ENCODE measurements at places on chromosomes 5 and 9.

GRCh38 chr5:157475432-157475831, 15.4 kb downstream of the NIPAL4 start:
- DNase-seq: no peak

GRCh38 chr9:76784881-76785280, 20.6 kb downstream of the PCA3 start:
- no peak for DNase-seq

- no peak for DNase-seq
These were observed 87.9 kb downstream of the SLC1A3 start for GRCh38 chr5:36694351-36694750.

- no peak for DNase-seq
These were observed 37.4 kb downstream of the CPEB4 start for GRCh38 chr5:173925449-173926071.

DNA sequence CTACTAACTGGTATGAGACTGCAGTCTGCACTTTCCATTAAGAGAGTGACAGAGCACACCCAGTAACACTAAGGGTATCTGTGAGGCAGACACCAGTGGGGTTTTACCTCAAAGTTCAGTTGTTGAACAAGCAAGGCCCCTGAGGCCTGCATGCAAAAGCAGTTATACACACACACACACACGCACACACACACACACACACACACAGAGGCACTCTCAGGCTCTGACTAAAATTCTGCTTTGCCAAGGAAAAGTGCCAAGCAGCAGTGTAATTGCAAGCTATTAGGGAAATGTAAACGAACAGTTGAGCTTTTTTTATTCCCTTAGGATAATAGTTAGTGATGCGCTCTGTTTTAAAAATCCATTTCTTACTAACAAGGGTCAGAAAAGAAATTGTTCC, 377.1 kb downstream of the SPOCK1 start:
- DNase-seq: no peak

DNA sequence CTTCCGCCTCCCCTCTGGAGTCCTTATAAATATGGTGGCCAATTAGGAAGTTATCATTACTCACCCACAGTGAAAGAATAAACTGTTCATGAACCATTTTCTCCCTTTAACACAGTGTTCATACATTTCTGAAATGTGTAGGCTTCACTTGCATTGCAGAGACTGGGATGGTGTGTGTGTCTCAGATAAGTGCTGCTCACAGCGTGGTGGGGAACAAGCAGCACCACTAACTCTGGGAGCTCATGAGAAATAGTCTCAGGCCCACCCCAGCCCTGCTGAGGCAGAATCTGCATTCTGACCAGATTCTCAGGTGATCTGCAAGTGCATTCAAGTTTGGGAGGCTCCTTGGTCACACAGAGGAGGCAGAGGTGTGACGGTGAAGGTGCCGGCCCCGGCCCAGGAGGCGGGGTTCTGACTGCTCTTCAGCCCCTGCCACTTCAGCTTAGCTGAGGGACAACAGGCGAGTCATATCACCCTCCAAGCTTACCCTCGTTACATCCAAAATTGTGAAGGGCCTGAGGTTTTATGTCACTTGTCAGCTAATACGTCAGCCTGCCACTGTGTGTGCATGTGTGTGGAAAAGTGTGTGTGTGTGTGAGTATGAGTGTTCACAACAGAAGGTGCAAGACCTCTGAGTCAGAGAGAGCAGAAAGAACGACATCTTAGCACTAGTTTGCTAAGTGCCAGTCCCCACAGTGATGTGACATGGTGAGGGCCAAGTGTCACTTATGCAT, 34.7 kb downstream of the DAP start:
- no peak for DNase-seq

- no peak for DNase-seq
These were observed 67.1 kb upstream of the CDK20 start for GRCh38 chr9:88041447-88041846.

GRCh38 chr5:38078161-38078560, 180.2 kb upstream of the EGFLAM start:
- no peak for DNase-seq

GRCh38 chr9:131818089-131818488, 78.2 kb upstream of the RAPGEF1 start:
- no peak for DNase-seq

GRCh38 chr5:4674166-4674565, 466.0 kb upstream of the ADAMTS16 start:
- no peak for DNase-seq

GRCh38 chr5:88256872-88257271, 11.8 kb downstream of the TMEM161B start:
- DNase-seq: no peak

DNA sequence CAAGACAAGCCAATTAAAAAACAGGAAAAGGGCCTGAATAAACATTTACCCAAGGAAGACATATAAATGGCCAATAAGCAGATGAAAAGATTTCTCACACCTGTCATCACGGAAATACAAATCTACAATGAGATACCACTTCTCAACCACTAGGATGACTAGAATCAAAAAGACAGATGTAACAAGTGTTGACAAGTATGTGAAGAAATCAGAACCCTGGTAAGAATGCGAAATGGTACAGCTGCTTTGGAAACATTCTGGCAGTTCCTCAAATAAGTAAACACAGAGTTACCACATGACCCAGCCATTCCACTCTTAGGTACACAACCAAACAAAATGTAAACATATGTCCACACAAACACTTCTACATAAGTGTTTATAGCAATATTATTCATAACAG, 32.5 kb downstream of the LEAP2 start:
- DNase-seq: no peak

DNA sequence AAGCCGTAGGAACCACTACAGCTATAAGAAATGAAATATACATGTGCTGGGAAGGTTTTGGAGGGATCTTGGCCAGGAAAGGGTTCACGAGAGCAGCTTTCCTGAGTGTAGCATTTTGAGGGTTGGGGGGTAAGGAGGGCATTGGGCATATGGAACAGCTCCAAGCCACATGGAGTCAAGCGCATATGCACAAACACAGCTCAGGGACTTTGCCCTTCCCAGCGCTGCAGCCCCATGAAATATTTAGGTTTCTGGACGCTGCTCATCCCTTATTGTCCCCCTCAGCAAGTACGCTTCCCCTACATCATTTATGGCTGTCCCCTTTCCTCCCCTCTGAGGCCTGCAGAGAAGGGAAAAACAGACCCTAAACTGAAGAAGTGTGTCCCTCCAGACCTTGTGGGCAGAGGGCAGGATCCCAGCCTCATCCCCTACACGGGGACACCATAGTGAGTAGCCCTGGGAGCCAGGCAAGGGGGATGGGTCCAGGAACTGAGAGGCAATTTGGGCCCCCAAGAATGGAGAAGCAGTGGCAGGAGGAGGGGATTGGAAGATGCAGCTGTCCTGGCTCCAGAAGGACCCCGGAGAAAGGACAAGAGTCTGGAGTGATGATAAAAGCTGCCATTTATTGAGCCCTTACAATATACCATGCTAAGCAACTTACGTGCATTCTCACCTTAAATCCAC, 33.7 kb downstream of the PCDH1 start:
- no peak for DNase-seq

DNA sequence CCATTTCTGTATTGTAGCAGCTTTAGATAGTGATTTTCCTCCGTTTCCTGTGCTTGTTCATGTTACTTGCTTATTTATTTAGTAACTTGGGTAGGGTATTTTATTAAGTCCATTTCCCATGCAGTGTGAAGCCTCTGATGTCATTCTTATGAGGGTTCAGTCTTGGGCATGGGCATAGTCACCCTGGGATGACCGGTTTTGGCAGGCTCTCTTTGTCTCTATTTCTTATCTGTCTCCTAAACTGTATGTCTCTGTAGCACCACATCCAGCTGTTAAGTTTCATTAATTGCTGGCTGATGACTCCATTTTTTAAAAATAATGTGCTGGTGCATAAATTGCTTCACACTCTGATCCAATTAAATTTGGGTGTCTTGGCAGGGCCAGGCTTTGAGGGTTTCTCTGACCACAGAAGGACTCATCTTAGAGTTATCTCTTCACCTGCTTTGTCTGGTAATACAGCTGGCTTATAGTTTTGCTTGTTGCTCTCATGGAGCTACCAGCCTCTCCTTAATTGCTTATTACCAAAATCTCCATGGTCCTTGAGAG, 173.3 kb upstream of the VLDLR start:
- DNase-seq: no peak

GRCh38 chr9:72037571-72037970, 22.8 kb downstream of the C9orf57 start:
- DNase-seq: no peak

- no peak for DNase-seq
These were observed 5.9 kb downstream of the ABCA2 start for GRCh38 chr9:137021979-137022661.

GRCh38 chr5:159783726-159784247, 132.5 kb upstream of the ADRA1B start:
- DNase-seq: no peak

DNA sequence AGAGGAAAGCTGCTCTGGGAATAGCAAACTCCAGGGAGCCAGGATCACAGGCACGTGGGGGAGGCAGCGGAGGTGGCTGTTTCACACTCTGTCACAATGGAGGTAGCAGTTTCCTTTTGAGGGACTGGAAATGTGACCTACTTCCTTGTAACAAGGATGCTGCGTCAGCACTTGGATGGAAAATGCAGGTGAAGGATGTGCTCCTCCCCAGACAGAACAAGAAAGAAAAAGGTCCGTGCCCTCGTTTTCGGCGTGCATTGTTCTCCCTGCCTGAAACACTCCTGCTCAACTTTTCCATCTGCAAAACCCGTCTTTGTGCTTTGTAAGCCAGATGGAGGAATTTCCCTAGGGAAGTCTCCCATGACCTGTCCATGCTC, 55.1 kb upstream of the SH3PXD2B start:
- DNase-seq: no peak

- DNase-seq: no peak
These were observed 9.3 kb downstream of the OBP2B start for GRCh38 chr9:133199648-133200321.

Measured in chondrocyte (in vitro differentiated cells).